ENCODE measurements at places on chromosomes 4 and X.

DNA sequence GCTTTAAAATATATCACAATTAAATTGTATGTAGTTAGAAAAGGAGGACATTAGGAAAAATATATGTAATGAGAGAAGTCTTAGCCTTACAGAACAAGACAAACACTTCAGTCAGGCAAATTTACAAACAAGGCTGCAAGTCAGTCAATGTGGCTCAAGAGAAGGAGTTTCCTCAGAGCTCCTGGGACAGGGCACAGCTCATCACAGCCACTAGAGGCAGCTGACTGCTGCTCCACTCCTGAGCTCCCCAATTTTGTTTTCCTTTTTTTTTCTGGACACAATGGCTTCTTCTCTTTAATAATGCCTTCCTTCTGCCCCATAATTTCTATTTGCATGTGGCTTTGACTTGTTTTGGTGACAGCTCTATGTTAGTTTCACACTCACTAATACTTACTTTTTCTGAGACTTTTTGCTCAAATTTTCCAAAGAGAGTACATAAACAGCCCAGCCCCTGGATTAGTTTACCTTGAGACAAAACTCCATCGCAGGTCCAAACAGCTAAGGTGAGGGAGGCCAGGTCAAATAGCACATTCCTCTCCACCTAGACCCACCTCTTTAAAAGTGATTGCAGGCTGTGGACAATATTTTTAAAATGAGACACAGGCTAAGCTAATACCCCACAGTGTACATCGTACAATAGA is 850.4 kb upstream of the FRG1 start:
- DNase-seq, result no peak

DNA sequence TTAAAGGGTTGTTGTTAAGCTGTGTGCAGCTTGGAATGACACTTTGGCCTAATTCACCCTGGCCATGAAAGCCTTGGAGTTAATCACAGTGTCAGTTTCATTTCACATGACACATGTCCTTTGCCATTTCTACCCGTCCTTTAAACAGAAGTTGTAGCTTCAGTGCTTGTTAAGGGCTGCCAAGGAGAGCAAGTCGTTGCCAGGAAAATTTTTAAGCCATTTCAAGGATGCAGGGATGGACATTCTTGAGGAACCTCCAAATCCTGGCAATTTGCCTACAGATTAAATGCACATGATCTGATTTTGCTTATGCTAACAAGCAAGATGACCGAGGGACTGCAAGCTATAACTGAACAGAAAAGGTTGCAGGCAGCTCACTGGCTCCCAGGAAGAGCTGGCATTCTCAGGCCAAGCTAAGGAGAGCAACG is 40.5 kb downstream of the SETD7 start:
- no peak for DNase-seq

DNA sequence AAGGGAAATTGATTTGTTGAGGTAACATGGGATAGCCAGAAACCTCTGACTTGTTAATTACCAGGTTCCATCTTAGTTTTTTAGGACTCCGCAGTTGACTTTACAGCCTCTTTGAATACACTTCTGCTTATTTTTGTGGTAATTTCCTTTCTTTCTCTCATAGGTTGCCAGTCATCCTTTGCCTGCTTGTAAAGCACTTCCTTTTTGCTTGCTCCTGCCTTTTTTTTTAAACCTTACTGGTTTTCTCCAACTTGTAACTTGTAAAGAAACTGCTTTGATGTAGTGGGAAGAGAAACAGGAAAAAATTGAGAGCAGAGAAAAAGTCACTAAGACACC is 2.6 kb downstream of the PGK1 start:
- DNase-seq, result no peak

- no peak for DNase-seq
Observed at GRCh38 chr4:32748061-32748460, 2027.9 kb downstream of the PCDH7 start.

- no peak for DNase-seq
Observed at GRCh38 chrX:140389331-140389730, 115.5 kb downstream of the SOX3 start.

DNA sequence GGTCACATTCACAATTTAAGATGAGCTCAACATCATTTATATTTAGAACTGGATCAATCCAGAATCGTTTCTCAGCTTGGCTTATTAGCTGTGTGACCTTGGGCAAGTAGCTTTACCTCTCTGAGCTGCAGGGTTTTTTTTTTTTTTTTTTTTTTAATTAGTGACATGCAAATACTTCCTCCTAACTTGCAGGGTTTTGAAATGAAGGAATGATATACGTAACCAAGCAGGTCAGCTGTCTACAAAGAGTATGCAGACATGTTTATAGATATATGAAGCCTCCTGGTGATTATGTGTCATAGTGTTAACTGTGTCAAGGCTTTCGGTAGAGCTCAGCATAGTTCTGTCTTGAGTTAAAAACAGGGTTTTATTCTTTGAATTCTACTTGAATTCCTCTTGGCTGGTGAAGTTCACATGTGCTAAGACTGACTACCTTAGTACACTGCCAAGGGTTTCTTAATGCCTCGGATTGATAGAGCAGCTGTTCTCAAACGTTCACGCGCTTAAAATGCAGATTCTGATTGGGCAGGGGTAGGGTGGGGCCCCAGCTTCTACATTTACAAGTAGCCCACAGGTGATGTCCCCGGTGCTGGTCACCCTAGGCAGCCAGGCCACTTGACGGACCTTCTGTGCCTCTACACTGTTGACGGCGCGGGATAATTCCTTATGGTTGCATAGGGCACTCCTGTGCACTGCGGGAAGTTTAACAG is 654 bp upstream of the STS start:
- no peak for DNase-seq

DNA sequence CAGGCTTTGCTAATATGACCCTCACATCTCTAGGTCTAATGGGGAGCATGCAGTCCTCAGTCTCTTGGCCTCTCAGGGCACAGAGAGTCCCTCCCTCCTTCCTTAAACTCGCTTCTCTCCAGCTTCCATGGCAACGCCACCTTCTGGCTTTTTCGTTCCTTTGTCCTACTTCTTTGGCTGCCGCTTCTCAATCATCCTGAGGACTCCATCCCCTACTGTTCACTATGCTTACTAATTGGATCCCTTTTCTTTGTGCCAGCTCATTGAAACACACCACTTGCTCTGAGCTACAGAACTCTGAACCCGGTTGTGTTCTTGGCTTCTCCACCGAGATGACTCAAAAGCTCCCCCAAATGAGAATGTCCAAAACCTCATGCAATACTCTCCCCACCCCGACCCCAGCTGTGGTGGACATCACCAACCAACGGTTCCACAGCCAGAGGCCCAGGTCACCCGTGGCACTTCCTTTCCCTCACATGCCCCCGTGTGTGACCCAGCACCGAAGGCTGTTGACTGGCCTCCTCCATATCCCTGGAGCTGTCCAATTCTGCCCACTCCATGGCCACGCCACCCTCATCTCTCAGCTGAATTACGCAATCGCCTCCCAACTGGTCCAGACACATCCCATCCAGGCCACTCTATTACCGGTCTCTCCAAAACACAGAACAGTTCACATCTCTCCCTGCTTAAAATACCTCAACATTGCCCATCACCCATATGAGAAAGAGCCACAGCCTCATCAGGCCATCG is 34.7 kb downstream of the CRMP1 start:
- DNase-seq, result peak; percentile 39

GRCh38 chr4:144754562-144755410 is 108.8 kb downstream of the HHIP start:
- peak; percentile 28 for DNase-seq

- DNase-seq, result no peak
Observed at GRCh38 chr4:13534344-13535063, 9.8 kb downstream of the NKX3-2 start.

DNA sequence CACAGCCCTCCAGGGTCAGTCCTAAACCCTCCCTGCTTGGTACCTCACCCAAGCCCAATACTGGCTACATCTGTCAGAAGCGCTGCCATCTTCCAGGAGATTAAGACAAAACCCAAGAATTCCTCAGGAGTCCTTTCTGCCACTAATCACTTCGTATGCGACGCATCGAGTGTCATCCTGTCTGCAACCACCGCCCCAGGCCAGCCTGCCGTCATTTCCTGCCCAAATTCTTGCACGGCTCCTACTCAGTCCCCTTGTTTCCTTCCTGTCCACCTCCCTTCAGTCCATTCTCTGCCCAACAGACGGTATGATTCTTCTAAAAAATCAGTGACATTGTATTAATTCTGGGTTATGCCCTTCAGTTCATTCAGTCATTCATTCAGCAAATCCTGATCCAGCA is 113.6 kb downstream of the NFKB1 start:
- DNase-seq, result no peak

- DNase-seq, result no peak
Observed at GRCh38 chrX:115214151-115214550, 19.7 kb downstream of the LRCH2 start.

GRCh38 chr4:54746218-54746617 is 88.5 kb downstream of the KIT start:
- no peak for DNase-seq

- no peak for DNase-seq
Observed at GRCh38 chr4:5267408-5267807, 216.1 kb downstream of the STK32B start.

- DNase-seq, result no peak
Observed at GRCh38 chrX:41100819-41101218, 15.6 kb downstream of the USP9X start.

DNA sequence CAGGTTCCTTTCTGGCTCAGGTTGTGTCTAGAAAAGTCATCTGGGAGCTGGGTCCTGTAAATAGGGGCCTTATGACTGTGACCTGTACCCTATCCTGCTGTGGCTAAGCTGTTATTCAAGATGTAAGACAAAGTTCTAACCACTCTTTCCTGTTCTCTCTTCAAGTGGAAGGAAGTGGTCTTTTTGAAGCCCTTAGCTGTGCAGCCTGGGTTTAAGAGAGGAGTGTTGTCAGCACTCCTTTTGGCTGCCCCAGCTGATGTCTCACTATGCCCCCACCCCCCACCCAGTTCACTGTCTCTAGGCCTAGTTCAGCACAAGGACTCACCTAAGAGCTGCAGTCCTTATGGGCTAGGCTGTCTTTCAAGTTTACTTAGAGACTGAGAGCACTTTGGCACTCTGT is 1069.5 kb downstream of the FAM133A start:
- DNase-seq, result no peak

DNA sequence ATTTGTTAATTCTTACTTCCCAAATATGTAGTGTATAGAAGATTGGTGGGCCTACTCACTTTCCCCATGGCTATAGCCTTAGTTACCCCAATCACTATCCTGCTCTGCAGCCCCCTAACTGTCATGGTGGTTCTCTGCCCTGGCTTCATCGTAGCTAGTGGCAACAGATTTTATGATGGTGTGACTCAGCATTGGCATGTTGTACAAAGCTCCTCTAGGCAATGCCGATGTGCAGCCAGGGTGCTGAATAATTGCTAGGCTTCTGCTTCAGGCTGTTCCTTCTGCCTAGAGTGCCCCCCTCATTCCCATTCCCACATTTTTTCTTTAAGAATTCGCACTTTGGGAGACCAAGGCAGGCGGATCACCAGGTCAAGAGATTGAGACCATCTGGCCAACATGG is 35.2 kb downstream of the AFF2 start:
- DNase-seq, result no peak

DNA sequence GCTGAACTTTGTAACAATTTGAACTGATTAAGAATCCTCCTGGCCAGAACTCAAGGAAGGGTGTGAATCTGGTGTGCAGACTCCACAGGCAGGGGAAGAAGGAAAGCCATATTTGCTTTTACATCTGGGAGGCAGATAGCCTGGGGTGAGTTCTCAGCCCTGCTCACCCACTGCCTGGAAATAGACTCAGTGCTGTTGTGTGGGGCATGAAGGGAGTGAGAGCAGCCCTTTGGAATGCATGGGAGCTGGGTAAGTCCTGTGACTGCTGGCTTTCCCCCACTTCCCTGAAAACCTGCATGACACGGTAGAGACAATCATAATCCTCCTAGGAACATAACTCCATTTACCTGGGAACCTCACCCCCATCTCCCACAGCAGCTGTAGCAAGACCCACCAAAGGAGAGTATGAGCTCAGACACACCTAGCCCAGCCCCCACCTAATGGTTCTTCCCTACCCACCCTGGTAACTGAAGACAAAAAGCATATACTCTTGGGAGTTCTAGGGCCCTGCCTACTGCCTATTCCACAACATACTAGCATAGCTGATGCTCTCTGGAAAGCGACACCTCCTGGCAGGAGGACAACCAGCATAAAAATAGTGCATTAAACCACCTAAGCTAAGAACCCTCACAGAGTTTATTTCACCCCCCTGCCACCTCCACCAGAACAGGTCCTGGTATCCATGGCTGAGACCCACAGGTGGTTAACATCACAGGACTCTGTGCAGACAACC is 59.3 kb upstream of the UBQLN2 start:
- no peak for DNase-seq

GRCh38 chrX:115038406-115038805 is 21.0 kb upstream of the IL13RA2 start:
- DNase-seq, result no peak
